ENCODE measurements at places on chromosomes 6 and 20.
A peak's percentile ranks its signal among the peaks of the same experiment; 100 is the strongest.

GRCh38 chr20:35319192-35319870 is 27.1 kb upstream of the FAM83C start:
- DNase-seq = no peak

GRCh38 chr6:122715725-122716124 is 63.8 kb upstream of the FABP7 start:
- no peak for DNase-seq

- peak; percentile 55 for DNase-seq
Observed at GRCh38 chr6:163661272-163661671, 246.8 kb downstream of the QKI start.

- DNase-seq = no peak
Observed at GRCh38 chr20:11110535-11110934, 436.7 kb upstream of the JAG1 start.

GRCh38 chr6:139751179-139751578 is 376.7 kb upstream of the CITED2 start:
- no peak for DNase-seq

DNA sequence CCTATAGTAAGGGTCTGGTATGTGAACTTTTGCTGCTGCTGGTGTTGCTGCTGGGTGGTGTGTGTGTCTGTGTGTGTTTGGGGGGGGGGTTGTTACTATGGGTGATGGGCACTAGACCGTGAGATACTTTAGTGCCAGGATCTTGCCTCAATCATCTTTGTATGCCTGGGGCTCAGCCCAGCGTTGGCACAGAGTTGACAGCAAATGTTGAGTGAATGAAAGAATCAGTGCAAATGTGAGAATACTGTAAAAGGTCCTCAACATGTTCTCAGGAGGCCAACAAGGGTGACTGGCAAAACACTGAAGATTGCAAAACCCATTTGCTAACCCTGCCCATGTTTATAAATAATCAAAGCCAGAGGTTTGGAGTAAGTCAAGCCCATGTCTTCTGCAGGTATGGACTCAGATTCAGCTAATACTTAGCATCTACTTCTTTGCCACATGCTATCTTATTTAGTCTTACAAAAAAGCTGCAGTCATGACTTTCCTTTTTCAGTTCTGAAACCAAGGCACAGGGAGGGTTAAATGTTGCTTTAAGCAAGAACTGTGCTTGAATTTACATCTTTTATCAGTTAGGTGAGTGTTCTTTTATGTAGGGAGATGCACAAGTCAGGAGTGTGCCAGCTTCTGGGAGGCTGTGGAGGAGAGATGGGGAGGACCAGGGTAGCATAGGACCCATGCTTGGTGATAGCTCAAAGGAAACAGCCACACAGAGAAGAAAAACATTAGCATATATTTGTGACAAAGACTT is 125.3 kb upstream of the SPACA1 start:
- DNase-seq = no peak

DNA sequence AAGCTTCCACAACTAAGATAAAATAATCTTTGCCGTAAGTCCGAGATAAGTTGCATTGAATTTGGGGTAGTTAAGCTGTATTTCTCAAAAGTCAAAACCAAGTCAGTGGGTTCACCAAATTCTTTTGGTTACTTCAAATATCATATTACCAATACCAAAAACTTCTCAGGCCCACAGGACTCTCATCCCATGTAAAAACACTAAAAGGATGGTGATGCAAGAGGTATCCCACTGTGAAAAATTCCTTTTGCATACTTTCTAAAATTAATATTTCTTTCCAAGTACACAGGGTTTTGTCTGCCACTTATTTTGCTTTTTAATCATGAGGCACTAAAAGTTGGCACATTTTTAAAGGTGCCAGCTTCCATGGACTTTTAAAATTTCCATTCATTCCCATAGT is 151.3 kb downstream of the GJA10 start:
- no peak for DNase-seq

DNA sequence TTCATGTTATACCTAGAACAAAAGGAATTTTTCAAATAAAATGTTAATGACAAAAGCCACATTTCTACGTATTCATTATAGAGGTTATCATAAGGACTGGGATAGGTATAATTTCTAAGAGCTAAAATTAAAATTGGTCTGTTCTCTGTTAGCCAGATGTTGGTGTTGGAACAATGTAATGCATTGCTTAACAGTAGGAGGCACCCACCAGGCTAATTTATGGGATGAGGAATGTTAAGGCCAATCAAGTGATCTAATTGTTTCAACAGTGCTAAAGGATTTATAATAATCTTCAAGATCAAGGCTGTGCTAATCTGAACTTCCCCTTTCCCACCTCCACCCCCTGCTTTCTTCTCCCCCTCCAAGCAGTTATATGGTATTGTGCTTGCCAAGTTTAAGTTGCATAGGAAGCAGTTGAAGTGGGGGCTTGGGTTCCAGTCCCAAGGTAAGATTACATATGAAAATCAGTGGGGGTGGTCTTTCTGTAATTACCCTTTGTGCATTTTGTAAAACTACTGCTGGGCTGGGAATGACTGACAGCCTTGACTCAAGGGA is 89.2 kb upstream of the BACH2 start:
- no peak for DNase-seq

- no peak for DNase-seq
Observed at GRCh38 chr6:76703786-76704185, 631.3 kb upstream of the IMPG1 start.

- no peak for DNase-seq
Observed at GRCh38 chr6:1535295-1535694, 74.4 kb upstream of the FOXC1 start.

GRCh38 chr6:78397499-78397898 is 469.9 kb upstream of the IRAK1BP1 start:
- no peak for DNase-seq

DNA sequence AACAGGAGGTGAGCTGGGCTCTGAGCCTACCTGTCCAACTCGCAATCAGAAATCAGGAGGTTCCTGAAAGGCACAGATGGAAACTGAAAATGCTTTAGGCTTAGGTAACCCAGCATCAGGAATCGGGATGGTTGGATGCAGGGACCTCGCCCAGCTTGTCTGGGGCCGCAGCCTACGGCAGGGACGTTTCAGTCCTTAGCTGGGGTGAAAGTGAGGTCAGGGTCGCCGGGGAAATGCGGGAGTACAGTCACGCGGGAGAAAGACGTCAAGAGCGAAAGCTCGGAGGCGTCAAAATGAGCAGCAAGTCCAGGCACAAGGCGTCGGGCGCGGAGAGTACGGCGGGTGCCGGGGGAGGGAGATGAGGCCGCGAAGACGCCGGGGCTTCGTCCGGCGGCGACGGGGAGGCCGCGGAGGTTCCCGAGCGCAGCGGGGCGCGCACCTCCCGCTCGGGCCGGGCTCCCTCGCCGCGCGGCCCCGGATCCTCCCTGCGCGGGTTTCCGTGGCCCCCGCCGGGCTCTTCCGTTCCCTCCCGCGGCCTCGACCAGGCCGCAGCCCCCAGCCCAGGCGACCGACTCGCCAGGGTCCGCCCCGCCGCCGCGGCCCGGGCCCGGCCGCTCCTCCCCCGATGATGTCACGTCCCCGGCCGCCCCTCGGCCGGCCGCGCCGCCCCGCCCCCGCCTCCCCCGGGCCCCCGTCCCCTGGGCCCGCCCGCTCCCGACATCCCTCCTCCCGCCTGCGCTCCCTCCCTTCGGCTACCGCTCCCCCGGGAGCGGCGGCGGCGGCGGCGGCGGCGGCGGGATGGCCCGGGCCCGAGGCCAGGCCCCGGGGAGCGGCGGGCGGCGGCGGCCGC is at the start of gene EBF4:
Gene EBF4, plus strand, starts transcription at position 745 of the 850 bp plus-strand sequence. CDS start 866 bp downstream, outside the sequence.
- peak; percentile 47 for DNase-seq

DNA sequence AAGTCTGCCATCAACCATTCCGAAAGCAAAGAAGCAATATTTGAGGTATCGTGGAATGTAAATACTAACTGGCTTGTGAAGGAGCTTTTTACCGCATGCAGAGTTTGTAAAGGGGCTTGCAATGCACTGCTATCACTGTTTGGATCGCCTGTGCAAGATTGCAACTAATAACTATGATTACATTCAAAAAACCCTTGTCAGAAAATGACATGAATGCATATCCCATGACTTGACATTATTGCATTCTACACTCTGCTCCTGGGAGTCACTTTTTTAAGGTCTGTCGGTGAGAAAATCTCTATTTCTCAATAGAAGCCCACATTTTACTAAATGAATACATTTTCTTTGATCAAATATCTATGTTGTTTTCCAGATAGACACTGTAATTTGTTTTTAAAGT is 335.4 kb upstream of the SPTLC3 start:
- DNase-seq = no peak

- no peak for DNase-seq
Observed at GRCh38 chr20:9974324-9974723, 60.5 kb upstream of the ANKEF1 start.

- no peak for DNase-seq
Observed at GRCh38 chr6:91864911-91865310, 1278.0 kb upstream of the MAP3K7 start.

GRCh38 chr6:43877463-43878126 is 107.6 kb downstream of the VEGFA start:
- no peak for DNase-seq

- no peak for DNase-seq
Observed at GRCh38 chr6:46756469-46757213, 9.9 kb downstream of the ANKRD66 start.

GRCh38 chr20:38460040-38460623 is 12.5 kb upstream of the RALGAPB start:
- no peak for DNase-seq

GRCh38 chr6:85402071-85402470 is 47.8 kb upstream of the NT5E start:
- no peak for DNase-seq

Measured in Ammon's horn (tissue), 1 donor.